GM04504 (cell line): ENCODE measurements at places on chromosomes 1 and 21.

DNA sequence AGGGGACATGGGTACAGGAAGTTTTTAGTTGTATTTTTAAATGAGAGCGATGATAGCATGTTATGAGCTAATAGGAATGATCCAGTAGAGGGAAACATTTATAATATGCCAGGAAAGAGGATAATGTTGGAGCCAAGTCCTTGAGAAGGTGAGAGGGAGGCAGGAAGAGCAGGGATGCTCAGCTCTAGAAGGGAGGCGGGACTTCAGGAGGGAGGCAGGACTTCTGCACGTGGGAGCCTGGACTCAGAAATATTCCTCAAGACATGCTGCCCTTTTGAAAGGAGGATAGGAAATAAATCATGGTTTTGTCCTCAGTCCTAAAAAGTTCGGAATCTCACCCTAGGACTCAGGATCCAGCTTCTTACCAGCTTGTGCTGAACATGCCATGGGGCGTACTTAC lies 5.9 kb downstream of the ADARB1 start:
- DNase-seq, result no peak

- no peak for DNase-seq
These were observed 21.7 kb downstream of the UBE2T start for GRCh38 chr1:202320081-202320405.

DNA sequence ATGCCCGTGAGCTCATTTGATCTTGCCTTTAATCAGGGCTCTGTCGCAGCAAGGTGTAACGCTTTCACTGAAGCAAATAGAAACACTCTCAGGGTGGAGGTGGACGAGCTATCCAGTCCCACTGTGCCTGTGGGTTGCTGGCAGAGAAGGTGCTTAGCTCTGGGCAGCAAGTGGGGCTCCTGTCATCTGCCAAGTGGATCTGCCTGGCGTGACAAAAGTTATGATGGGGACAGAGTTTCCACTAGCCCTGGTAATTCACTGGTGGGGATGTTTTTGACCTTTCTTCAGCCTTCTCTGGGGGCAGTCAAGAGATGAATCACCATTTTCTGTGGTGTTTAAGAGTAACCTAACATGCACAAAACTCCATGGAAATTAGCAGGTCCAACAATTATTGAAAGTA lies 71.3 kb upstream of the EDEM3 start:
- no peak for DNase-seq

- peak; percentile 55 for DNase-seq
These were observed 235.4 kb downstream of the HMCN1 start for GRCh38 chr1:185969524-185969991.

- no peak for DNase-seq
These were observed 116.0 kb downstream of the RASAL2 start for GRCh38 chr1:178209935-178210334.

GRCh38 chr1:17893891-17894631 lies 138.9 kb downstream of the ACTL8 start:
- no peak for DNase-seq

GRCh38 chr1:201649761-201650622 lies 111.1 kb downstream of the NAV1 start:
- DNase-seq, result no peak

GRCh38 chr1:170586321-170587252 lies 54.6 kb downstream of the GORAB start:
- DNase-seq, result peak; percentile 47

- DNase-seq, result no peak
These were observed at the start of gene ABCA4 for GRCh38 chr1:94120991-94121390. TSS of gene ABCA4 (minus strand) at chr1:94121148. CDS start at chr1:94121045, 103 bp downstream.

GRCh38 chr21:17964716-17965115 lies 145.6 kb upstream of the C21orf91 start:
- no peak for DNase-seq

- no peak for DNase-seq
These were observed 70.6 kb downstream of the ALPL start for GRCh38 chr1:21579791-21580190.

DNA sequence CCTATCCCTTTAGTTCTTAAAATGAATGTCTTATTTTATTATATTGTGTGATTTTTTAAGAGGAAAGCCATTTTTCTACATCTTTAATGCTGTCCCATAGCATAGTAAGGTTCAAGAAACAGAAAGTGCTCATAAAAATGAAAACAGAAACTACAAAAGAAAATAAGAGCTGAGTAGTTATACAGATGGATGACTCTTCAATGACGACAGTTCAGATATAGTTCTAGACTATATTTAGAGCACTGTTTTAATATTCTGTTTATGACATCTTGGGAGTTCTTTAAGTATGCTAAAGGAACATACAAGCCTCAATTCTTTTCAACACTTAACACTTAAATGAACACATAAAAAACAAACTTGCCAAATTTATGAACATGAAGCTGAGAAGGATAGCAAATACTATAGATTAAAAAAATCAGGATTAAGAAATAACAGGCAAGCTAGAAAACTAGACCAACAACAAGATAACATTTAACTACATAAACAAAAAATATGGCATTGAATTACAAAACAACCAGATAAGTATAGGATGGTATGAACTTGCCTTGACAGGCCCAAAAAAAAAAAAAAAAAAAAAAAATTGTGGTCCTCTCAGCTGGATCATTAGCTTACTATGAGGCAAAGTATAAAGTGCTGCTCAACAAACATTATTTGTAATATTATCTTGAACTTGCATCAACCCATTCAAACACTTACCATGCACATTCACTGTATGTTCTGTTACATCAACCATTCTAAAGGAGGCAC lies 87.9 kb downstream of the ZZZ3 start:
- no peak for DNase-seq

DNA sequence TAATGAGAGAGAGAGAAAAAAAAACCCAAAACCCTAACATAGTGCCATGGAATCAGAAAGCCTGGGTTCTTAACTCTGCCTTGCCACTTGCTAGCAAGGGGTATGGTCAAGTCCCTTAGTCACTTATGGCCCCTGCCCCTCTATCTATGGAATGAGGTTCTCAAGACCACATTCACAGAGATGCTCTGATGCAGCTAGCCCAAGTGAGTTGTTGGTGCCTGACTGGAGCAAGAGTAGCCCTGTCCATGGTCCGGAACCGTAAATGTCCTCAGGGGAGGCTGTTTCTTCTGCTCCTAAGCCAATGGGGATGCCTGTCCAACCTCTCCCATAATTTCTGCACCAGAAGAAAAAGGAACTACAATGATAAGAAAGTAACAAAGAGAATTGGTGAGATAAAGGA lies 56.8 kb downstream of the CSMD2 start:
- no peak for DNase-seq

GRCh38 chr1:189782295-189782694 lies 695.4 kb downstream of the BRINP3 start:
- DNase-seq, result no peak

GRCh38 chr21:43717166-43717853 lies 1.6 kb upstream of the PDXK start:
- DNase-seq, result no peak

GRCh38 chr1:164325786-164326185 lies 233.2 kb upstream of the PBX1 start:
- no peak for DNase-seq

DNA sequence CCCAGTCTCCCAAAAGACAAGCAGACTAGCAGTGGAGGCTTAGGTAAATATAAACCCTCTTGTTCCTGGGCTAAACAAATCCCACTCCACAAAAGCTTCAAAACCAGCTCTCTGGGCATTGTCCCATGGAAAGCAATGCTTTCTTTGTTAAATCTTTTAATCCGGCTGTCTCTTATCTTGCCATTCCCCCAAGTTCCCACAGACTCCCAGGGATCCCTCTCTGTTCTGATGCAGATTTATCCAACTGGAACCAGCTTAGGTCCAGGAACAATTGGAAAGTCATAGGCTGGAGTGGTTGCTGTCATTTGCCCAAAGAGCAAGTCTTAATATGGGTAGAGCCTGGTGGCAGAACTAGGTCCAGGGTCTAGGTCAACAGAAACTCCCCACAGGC lies 110.1 kb upstream of the ATP1A1 start:
- DNase-seq, result no peak

DNA sequence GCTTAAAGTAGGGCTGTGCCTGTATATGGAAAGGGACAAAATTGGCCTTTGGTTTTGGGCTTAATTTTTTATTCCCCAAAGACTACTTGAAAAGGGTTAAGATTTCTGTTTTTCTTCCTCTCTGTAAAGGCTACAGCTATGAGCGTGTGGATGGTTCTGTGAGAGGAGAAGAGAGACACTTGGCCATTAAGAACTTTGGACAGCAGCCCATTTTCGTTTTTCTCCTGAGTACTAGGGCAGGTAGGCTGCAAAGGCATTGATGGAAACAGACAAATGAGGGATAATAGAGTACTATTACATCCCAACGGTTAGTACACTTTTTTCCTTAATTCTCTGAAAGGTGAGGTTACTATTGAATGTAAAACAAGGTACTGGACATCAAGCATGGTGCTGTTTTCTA lies 29.6 kb downstream of the CHD1L start:
- no peak for DNase-seq

DNA sequence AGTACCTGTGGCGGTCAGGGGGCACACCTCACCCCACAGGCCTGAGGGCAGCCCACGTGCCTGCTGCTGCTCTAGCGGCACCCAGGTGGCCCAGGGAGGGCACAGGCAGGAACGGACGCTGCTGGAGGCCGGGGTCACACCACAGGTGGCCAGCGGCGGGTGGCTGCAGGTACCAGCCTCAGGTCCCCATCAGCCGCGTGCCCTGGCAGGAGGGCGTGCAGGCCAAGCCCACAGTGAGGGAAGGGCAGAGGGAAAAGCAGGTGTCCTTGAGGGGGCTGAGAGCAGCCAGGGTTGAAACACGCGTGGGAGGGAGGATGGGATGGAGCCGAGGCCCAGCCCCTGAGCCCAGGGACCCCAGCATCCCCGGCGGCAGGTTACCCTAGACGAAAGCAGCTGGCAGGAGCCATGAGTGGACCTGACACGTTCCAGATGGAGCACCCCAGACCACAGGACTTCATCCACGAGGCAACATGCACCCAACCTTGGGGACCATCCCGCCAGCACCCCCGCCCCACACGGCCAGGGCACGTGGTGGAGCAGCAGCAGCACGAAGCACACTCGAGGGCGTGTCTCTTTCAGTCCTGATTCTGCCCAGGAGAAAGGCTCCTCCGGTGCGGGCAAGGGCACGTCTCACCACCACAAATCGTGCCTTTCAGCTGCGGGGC lies 3.7 kb downstream of the SLC19A1 start:
- no peak for DNase-seq

DNA sequence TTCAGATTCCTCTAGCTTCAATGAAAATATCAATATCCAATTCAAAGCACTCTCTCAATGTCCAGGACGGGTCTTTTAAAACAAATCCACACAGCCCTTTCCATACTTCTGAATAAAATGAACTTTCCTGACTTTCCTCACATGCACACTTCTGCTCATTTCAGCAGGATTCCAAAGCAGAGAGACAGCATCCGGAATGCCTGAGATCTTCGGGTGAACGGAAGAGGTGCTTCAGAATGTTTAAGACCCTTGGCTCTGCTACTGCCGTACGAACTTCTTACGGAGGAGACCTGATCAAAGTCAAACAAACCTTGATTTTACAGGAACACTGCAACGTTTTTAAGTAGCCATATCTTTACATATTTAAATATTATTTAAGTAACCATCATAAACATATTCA lies 245.7 kb downstream of the PTBP2 start:
- DNase-seq, result no peak

DNA sequence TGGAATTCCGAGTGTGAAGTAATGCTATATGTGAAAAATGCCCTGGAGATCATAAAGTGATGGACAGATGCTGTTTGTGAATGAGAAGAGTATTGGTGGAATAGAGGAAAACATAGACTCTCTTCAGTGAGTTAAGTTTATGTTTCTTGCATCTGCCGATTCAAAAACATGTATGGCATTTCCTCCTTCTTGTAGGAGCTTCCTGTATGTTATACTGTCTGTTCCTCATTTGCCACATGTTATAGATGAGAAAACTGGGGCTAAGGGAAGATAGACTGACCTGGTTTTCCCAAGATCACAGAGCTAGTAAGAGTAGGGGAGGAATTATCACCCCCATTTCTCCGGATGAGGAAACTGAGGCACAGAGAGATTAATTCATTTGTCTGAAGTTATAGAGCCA lies 41.1 kb upstream of the IL20 start:
- DNase-seq, result no peak

DNA sequence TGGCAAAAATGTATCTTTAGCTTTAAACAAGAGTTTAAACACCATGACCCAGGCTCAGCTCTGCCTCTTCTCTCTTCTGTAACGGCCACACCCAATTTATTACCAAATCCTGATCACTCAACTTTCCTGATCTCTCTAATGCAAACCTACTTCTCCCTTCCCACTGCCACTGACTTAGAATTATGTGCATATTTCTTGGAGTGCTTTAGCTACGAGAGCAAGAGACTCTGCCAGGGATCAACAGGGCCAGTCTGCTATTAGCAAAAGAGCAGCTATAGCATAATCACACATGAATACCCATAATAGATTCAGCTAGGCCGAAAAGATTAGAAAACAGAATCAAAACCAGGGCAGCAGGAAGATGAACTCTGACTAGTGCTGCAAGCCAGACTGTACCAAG lies 215.5 kb downstream of the MRPL39 start:
- DNase-seq, result no peak

DNA sequence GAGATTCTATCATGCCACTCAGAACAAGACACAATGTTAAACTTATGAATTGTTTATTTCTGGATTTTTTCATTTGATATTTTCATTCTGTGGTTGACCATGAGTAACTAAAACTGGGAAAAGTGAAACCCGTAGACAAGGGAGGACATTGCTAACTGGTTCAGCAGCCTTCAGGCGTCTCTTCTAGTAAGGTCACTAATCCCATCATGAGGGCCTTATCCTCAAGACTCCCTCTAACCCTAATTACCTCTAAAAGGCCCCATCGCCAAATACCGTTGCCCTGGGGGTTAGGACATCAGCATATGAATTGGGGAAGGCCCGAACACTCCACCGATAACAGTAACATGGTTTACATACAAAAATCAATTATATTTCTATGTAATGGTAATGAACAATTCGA lies 247.6 kb downstream of the TM2D1 start:
- no peak for DNase-seq

DNA sequence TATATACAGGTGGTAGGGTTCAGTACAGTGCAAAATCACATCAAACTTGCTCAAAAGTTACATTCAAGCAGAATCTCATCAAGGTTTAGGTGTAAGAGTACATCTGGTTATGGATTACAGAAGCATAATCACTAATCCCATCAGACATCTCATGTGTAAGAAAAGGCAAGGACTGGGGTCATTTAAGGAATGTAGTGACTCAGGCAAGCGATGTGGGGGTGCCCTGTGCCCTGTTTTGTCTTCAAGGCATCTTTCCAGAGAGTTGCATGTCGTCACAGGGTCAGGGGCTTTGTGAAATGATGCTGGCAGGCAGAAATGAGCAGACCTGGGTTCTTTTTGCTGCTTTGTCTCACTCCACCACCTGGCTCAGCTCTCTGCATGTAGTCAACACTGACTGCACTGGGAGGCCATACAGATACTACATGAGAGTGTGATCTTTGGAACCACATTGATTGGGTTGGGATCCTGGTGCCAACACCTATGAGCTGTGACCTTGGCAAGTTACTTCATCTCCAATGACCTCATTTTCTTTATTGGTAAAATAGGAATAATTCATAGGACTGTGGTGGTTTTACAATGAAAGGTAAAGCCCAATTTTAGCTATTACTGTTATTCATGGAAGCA lies 8.2 kb upstream of the HHIPL2 start:
- DNase-seq, result no peak
